NCI-H2081 treated with DMSO at 0.1 percent for 48 hours (cell line): ENCODE measurements at places on chromosomes 2 and 18.

DNA sequence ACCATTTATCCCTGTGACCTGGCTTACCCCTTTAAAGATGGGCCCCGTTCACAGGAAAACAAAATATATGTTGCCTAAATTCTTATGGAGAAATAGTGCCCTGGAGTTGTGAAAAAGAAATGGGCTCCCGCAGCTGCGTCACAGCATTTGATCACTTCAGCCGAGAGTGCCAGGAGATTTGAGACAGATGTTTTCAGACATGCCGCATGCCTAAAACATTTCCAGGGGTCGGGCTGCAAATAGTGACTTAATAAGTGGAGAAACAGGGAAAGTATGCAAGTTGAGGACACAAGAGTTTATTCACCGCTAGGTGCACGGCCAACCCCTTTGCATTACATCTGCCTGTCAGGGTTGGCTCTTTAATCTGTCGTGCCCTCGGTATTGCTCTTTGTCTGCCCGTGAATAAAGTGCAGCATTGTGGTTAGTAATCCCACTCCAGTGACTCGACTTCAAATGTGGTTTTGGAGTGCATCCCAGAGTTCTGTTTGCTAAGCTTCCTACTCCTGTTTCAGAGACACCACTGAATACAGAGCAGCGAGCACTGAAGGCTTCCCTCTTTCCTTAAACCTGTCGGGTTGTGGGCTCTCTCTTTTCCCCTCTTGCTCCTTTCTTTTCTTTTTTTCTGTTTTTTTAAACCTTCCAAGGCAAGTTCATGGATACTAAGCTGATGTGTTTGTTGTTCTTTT, 187.5 kb downstream of the LTBP1 start:
- DNase-seq, result no peak

DNA sequence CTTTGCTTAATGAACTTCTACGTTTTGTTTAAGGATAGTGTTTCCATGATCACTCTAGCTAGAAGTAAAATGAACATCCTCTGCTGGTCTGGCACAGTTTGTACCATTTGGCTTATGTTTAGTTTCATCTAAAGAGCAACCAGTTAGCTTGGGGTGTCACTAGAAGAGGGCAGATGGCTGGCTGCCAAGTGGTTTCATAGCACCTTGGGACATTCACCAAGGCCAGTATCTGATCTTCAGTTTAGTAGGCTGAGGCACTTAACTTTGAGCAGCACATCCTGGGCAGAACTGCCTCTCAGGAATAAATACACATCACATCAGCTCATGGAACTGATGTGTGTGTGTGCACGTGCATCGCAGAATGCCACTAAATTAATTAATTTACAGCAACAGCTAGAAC, 68.4 kb downstream of the NXPH2 start:
- DNase-seq, result no peak

- DNase-seq, result no peak
Observed at GRCh38 chr18:3055186-3055728, 42.3 kb upstream of the LPIN2 start.

GRCh38 chr2:206987810-206988209, 48.5 kb downstream of the CPO start:
- DNase-seq, result no peak

DNA sequence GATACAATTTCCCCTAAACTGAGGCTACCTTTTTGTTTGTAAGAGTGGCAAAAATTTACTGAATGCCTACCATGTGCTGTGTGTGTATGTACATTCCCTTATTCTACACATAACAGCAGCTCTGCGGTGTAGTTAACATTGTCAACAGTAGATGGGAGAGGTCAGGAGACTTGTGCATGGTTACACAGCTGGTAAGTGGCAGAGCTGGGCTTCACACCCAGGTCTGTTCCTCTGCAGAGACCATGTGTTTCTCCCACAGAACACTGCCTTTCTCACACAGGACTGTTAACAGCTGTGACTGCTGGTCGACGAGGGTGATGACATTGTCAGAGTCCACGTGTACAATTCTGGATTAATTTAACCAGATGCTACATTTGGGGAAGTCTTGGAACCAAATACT, 49.1 kb downstream of the EML6 start:
- no peak for DNase-seq

- DNase-seq, result no peak
Observed at GRCh38 chr2:45860136-45861121, 209.0 kb downstream of the PRKCE start.

DNA sequence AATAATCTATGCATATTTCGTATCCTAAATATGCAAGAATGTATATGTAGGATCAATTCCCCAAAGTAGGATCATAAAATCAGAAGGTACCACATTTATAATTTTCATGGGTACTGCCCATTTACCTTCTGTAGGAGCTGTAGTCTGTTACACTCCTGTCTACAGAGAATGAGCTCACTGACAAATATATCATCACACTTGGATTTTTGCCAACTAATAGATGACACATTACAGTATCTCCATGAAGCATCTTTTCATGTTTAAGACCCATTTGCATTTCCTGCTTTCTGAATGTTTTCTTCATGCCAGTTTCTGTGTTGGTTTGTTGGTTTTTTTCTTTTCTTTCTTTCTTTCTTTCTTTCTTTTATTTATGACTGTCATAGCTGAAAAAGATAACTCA, 70.9 kb upstream of the EML6 start:
- DNase-seq, result no peak

DNA sequence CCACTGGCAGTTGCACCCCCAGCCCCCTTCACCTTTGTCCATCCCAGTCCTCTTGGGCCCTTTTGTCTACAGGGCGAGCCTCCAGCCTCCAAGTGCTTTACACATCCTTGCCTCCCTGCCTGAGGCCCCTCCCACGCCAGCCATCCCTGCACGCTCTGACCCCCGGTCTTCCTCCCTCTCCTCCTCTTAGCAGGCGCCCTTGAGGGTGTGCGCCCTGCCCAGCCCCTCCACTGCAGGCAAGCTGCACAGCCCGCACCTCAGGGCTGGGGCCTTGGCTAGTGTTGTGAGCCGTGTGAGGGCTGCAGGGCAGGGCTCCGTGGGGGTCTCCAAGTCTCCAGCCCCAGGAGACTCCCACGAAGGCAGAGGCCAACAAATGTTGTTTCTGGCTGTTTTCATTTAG, 6.9 kb downstream of the BOK start:
- no peak for DNase-seq

- no peak for DNase-seq
Observed at GRCh38 chr2:174218773-174219172, 29.6 kb downstream of the OLA1 start.

DNA sequence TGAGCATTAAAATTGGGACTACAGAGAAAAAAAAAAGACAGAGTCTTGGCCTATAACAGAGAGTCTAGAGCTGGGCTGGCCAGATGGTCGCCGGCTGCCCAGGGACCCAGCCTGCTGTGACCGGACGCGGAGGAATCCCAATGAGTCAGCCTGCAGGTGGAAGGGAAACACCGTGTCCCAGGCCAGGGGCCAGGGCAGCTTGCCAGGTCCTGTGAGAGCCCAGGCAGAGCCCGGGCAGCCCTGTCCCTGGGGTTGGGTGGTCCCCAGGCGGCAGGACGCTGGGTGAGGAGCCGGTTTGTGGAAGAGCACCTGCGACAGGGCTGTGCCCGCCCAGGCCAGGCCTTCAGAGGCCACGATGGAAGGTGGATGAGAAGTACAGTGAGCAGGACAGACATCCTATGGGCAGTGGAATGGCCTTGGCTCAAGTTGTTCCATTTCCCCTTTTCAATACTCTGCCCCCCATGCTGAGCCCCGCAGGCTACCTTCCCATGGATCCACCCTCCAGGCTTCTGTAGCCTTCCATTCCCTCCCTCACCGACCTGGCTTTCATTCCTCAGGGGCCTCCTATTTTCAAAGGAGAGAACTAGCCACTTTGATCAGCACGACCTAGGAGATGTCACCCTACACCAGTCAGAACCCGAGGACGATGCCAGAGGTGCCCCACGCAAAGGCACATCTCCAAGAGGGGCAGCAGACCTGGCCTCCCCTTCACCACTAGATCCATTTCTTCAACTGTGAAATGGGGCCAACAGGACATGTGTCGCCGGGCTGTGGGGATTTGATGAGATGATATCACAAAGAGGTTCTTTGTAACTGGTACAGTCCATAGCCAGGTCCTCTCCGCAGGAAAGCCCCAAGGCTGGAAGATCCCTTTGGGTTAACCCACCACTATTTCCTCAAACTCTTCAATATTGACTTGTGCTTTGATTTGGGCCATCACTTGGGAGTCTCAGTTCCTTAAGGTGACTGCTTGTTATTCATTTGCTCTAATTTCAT, 87.5 kb downstream of the POLR1A start:
- no peak for DNase-seq

GRCh38 chr2:176643646-176644045, 374.4 kb downstream of the MTX2 start:
- DNase-seq, result peak; percentile 10

DNA sequence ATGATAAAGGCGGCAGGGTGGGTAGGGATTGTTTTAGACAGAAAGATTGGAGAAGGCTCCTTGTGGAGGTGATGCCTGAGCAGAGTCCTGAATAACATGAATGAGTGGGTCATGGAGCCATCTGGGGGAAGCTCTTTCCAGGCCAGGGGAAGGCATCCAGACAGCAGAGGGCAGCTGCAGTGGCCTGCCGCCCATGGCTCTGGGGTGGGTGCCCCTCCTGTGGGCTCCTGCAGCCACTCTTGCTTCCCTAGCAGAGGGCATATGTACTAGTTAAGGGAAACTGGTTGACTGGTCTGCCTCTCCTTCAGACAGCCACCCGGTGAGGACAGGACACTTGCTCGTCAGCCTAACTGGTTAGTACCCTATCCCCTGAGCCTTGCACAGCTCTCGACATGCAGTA, 46.5 kb upstream of the SLC1A4 start:
- DNase-seq, result no peak

DNA sequence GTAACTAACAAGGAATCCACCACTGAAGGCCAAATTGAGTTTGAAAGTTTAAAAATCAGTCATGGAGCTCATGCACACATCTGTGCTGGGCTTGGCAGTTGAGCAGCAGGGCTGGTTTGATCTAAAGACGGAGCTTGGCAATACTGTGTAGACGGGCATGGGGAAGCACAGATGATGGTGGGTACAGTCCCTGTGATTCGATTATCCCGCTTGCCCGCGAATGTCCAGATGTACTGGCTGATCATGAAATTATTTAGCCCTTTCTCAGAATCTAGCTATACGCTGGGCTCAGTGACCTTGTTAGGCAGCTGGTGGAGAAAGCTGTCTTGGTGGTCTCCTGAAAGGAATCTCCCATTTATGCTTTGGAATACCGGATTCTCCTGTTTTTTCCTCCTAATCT, 74.8 kb upstream of the SOX11 start:
- DNase-seq, result no peak

DNA sequence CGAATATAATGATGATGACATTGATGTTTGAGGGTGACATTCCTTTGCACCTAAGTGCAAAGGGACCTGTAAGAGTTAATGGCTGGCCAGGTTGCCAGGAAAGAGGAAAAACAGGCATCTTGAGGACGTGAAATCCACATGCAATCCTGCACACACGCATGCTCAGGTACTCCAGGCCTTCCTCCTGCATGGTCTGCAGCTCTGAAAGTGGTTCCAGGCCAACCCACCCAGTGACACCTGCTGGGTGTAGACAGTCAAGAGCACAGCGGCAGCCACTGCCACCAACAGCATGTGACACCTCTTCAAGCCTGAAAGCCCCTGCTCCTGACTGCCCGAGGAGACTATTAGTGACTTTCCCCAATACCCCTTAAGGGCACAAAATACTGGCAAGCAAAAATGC, 101.6 kb downstream of the PIEZO2 start:
- DNase-seq, result no peak

DNA sequence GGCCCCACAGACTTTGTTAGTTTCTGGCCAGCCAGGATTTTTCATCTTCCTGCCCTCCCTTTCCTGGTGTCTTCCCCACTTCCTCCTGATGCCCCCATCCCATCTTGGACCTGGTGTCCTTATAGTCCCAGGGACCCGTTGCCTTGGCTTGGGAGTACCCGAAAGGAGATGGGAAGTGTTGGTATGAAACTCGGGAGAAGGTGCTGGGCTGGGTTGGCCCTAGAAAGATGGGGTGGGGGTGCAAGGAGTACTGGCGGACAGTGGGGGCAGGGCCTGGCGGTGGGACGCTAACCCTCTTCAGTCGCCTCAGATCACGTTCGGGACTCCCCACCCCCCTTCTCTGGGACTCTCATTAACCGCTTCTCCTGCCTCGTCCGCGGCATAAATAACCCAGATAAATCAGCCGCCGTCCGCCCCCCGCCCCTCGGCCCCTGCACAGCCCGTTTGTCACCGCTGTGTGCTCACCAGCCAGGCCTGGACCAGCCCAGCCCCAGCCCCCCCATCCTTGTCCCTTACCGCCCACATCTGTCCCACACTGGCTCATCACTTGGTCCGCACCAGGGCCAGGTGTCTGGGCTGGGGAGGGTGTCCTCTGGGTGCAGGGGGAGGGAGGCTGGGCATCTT, 3.7 kb upstream of the ASIC4 start:
- no peak for DNase-seq

DNA sequence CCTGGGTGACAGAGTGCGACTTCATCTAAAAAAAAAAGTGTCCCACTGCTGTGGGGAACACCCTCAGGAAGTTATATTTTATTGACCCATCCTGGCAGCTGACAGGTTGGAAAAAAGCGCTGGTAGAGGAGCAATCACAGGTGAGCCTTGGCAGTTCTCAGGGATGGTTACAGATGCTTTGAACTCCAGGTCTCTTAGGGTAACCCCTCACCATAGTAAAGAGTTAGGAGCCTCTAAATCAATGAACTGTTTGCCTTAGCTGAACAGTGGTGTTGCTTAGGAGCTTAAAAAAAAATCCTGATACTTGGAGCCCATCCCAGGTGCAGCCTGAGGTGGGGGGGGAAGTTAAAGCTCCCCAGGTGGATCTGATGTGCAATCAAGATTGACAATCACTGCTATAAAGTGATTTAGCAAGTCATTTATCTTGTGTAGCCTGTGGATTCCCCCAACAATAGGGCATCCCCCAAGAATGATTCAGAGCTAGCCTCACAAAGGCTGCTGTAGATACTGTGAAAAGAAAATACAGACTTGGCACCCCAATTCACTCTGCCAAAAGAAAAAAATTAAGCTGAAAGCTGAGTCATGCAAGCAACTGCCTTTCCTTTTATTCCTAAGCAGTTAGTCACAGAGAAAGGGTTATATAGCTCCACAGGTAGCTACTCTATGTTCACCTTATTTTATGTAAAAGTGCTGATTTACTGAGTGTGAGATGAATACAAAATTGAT, 14.8 kb downstream of the SLC16A14 start:
- no peak for DNase-seq
